ENCODE measurements at places on chromosomes 3 and 15.
A peak's percentile ranks its signal among the peaks of the same experiment; 100 is the strongest.

DNA sequence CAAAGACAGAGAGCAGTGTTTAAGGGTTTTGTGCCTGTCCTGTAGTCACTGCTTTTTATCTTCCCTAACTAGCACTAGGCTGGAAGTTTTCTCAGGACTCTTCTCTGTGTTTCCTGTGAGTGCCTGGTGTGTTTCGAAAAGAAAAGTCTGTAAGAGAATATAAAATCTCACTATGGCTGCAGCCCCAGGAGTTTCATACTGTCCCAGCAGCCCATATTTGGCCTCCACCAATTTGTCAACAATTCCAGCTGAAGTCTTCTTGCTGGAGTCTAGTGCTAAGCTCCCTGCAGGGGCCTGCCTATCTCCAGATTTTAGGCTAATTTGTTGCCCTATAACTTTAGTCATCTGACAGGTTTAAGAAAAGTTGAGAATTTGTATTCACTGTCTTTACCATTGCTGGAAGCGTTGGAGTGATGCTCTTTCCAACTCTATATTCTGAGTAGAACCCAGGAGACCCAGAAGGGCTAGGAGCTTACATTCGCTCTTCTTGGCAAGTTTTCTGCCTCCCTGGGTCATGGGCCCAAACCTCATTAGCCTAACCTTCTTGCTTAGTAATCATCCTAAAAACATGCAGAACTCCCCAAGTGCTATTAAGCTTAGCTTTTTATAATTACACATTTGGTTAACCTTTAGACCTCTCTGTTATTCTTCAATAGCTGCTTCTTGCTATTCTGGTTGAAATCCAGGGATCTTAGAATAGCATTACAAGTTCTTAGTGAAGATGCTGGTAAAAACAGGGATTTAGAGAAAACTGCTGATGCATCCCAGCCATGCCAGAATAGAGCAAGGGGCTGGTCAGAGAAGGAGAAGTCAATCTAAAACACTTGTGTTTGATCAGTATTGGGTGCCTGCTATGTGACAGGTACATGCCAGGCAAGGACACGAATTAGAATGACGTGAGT is 283.1 kb downstream of the NEK10 start:
- DNase-seq = no peak

DNA sequence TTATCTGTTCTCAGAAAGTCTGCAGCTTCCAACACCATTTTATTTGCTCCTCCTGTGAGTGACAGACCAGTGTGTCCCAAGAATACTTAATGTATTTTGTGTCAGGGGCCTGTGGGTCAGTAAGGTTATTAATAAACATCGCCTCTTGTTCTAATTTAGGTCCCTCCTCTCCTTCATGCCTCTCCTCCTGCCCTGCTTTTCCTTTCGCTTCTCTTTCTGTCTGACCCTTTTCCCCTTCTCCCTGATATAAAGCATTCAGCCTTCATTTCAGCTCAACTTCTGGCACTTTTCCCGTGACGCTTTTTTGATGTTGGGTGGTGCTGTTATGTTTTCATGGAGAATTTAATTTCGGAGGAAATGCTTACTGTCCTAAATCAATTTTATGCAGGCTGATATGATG is 29.7 kb upstream of the NR2F2 start:
- DNase-seq = no peak

GRCh38 chr3:147406028-147406931 is at the start of gene ZIC4:
Gene ZIC4, minus strand, starts transcription at chr3:147406543. Its CDS starts 3,746 bp downstream, at chr3:147402797.
- no peak for DNase-seq

- no peak for DNase-seq
These were observed 720.9 kb downstream of the DIPK2A start for GRCh38 chr3:144692488-144692887.

DNA sequence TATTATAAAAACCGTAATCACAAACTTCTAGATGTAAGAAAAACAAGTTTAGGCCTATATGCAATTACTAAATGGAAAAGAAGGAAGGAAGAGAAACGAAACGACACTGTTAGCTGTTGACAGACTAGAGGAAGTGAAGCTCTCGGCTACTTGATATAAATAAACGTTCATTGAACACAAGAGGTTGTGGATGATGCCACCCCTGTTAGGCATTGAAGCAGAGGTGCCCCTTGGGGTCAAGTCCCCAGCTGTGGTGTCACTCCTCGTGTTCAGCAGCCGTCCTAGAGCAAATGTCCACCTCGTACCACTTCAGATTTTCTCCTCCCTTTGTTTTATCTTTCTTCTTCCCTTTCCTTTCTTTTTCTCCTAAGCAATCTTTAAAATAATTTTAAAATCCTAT is 146.5 kb upstream of the UBE2E1 start:
- DNase-seq = no peak

DNA sequence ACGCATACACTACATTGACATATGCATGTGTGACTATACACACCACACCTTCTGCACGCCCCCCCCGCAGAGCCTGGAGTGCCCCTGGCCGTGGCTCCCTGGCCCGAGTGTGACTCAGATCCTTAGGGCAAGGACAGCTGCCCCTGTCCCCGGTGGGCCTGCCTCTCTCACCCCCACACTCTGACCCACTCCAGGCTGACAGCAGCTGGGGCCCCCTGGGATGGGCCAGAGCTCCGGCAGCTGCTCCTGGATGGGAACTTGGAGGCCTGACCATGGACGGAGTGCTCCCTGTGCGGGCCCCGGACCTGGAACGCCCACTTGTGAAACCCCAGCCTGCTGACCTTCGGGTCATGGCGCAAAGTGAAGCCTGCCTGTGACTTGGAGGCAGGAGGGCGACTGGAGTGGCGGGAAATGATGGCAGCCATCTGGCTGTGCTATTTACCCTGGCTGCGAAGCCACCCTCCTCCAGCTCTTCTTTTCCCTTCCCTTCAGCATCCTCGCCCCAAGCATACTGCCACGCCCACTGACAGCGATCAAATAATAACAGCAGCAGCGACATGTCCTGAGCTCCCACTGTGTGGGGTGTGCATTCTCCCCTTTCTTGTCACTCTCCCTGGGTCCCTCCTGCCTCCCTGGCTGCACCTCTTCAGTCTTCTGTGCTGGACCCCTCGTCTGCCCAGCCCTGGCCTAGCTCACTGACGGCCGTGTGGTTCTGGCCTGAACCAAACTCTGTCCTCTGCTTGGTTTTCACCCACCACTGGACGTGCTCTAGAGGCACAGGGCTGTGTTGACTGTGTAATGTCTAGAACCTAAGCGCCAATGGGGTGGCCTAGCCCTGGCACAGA is 90.7 kb upstream of the MEF2A start:
- peak; percentile 36 for DNase-seq

GRCh38 chr15:31483986-31484951 is 157.6 kb downstream of the KLF13 start:
- DNase-seq = peak; percentile 38

- DNase-seq = no peak
These were observed 3.7 kb downstream of the PROS1 start for GRCh38 chr3:93969997-93970396.

DNA sequence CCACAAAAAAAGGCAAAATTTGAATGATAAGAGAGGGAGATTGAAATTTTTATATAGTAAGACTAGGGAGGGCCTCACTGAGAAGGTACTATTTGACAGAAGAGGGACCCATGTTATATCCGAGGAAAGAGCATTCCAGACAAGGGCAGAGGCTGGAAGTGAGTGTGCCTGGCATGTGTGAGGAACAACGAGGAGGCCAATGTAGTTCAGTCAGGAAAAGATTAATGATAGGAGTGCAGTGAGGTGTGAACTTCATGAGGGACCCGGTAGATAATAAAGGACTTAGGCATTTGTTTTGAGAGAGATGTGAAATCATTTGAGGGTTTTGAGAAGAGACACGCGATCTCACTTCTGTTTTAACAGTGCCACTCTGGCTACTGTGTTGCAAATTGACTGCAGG is 36.3 kb downstream of the ASTE1 start:
- no peak for DNase-seq

- no peak for DNase-seq
These were observed 245.0 kb upstream of the ADAMTS9 start for GRCh38 chr3:64932666-64933342.

GRCh38 chr3:38150780-38151528 is 12.5 kb downstream of the MYD88 start:
- no peak for DNase-seq

DNA sequence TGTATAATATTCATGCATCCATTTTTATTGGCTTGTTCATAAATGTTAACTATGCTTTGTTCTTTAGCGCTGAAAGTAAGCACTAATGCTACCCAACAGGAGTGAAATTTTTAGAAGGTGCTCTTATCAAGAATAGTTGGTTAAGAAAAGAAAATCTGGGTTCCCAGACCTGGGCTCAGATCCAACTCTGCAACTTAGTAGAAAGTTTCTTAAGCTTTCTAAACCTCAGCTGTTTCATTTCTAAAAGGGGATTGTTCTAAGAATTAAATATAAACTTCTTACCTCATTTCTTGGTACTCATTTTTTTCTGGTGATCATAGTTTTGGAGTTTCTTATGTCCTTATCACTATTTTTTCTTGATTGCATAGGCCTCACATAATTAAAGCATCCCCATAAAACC is 12.1 kb downstream of the ARPP21 start:
- DNase-seq = no peak

DNA sequence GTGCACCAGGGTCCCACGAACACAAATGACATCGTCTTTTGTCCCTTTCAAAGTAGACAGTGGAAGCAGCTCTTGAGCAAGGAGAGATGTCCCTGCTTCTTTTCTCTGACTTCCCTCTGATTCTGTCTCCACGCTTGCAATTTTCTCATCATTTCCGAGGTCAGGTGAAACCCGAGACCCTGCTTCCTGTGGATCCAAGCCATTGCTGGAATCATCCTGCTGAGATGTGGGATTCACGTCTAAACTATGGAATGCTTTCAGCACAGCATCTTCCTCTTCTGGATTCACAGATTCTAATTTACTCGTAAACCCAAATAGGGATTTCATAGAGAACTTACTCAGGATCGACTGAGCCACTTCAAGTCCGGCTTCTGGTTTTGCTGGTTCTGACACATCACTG is 127.1 kb downstream of the FMN1 start:
- DNase-seq = no peak

GRCh38 chr15:24823473-24823872 is 131.3 kb upstream of the SNRPN start:
- DNase-seq = no peak

GRCh38 chr15:90991587-90992285 is 2.6 kb downstream of the PRC1 start:
- DNase-seq = peak; percentile 12

- DNase-seq = no peak
These were observed 277.1 kb downstream of the LPP start for GRCh38 chr3:188431040-188431439.

DNA sequence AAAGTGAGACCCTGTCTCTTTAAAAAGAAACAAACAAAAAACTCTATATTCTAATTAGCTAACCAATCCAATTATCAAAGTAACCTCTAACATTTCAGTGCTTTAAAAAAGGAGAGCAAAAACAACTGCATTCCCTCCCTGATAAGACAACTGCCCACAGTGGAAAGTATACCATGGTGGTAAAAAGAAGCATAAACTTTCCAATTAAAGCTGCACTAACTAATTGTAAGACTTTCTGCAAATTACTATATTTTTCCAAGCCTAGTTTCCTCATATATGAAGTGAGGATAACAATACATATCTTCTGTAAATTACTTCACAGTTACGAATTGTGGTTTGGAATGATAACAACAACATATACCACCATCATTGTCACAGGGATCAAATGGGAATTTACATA is 35.5 kb downstream of the STAG1 start:
- no peak for DNase-seq

- DNase-seq = no peak
These were observed 303.7 kb upstream of the UBE2E2 start for GRCh38 chr3:22899441-22899840.

GRCh38 chr3:63069806-63070475 is 194.7 kb upstream of the CADPS start:
- no peak for DNase-seq

GRCh38 chr3:130974201-130974600 is 52.4 kb downstream of the ASTE1 start:
- DNase-seq = no peak

DNA sequence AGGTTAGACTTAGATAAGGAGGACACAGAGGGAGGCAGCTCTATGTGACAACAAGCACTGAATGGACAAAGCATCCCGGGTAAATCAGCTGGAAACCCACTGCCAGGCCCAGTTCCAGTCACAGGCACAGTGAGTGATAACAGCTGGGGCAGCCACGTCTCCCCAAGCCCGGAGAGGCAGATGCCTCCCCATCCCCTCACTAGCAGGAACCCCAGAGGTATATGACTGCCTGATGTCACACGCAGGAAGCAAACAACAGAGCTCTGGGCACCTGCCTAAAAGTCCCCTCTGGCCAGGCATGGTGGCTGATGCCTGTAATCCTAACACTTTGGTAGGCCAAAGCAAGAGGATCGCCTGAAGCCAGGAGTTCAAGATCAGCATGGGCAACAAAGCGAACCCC is 18.2 kb downstream of the C15orf62 start:
- DNase-seq = no peak

DNA sequence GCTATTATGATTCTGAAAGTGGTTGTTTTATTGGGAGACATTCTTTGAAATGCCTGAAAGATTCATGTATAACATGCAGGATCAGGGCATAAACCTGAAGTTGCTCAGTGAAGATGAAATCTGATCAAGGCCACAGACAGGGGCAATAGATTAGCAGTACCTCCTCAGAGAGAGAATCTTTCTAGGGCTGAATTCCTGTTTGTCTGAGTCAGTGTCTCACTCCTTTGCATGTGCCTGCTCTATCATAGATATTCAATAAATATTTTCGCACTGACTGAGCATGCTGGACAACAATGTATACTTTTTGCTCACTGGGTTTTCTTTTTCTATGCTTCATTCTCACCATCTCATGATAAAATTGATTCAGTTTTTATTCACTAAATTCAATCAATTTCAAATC is 49.8 kb upstream of the PFN2 start:
- DNase-seq = no peak

GRCh38 chr3:122938783-122939425 is 88.7 kb downstream of the SEMA5B start:
- DNase-seq = no peak

DNA sequence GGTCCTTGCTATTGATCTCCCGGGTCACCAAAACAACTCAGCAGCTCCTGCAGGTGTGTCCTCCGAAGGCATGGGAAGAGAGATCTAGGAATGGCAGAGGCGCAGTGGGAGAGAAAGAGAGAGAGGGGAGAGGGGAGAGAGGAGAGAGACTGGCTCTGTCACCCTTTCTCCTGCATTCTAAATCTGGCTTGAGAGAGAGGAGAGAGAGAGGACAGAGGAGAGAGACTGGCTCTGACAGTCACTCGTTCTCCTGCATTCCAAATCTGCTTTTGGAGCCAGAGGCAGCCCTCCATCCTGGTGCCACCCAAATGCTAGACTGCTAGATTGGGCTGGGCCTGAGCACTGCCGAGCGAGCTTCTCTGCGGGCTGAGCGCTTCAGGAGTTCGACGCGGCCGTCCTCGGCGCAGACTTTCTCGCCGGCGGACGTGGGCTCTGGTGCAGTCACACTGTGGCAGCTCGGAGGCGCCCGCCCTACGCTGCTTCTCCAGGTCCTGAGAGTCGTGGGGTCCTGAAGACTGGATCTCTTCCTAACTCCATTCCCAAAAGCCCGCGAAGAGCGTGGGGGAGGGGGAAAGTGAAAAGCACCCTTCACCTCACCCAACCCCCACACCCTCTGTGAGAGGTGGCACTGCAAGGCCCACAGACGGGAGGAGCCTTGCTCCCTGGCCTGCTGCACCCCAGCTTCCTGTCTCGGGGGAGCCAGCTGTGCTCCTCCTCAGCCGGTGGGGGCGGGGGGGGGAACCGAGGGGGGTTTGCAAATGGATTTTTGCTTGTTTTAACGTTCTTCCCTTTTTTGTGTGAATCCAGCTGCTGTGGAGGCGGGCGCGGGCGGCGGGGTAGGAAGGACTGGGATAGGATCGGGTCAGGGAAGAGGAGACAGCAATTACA is 222.3 kb downstream of the MEIS2 start:
- DNase-seq = no peak
